ENCODE measurements at places on chromosomes 7 and 10.

DNA sequence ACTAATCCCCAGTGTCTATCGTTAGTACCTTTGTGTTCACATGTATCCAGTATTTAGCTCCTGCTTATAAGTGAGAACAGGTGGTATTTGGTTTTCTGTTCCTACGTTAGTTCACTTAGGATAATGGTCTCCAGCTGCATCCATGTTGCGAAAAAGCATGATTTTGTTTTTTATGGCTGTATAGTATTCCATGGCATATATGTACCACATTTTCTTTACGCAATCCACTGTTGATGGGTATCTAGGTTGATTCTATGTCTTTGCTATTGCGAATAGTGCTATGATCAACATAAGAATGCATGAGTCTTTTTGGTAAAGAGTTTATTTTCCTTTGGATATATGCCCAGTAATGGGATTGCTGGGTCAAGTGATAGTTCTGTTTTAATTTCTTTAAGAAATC lies 59.1 kb downstream of the CH25H start:
- no peak for DNase-seq

DNA sequence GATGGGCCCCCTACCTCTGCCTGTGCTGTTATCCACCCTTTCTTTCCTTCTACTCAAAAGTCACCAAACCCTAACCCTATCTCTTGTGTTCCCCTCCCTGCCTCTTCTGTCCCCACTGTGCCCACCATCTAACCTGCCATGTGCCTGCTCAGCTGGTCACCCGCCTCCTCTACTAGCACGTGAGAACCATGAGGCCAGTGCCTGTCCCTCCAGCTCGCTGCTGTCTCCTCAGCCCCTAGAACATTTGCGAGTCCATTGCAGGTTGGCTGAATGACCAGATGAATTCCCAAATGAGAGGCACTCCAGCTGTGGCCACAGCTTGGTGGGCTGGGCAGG lies 129.0 kb downstream of the ARHGAP22 start:
- no peak for DNase-seq

DNA sequence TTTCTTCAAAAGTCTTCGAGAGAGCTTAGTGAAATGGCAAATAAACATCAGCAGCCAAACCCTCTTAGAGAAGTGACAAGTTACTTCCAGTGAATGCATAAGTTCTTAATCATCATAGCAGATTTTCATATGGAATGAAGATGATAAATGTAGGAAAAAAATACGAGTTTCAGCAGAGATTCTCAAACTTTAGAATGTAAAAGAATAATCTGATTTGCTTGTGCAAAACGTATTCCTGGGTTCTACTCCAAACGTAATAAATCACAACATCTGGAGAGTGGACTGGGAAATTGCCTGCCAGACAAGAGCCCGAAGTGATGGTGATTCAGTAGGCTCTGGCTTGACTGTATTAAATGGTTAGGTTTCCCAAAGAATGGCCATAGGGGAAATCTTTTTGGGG lies 62.2 kb downstream of the AKR1E2 start:
- no peak for DNase-seq

DNA sequence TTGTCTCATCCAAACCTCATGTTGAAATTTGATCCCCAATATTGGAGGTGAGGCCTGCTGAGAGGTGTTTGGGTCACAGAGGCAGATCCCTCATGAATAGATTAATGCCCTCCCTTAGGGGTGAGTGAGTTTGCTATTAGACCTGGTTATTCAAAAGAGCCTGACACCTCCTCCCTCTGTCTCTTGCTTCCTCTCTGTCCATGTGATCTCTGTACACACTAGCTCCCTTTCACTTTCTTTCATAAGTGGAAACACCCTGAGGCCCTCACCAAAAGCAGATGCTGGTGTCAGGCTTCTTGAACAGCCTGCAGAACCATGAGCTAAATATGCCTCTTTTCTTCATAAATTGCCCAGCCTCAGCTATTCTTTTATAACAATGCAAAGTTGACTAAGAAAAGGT lies 447.1 kb downstream of the MDFIC start:
- no peak for DNase-seq

DNA sequence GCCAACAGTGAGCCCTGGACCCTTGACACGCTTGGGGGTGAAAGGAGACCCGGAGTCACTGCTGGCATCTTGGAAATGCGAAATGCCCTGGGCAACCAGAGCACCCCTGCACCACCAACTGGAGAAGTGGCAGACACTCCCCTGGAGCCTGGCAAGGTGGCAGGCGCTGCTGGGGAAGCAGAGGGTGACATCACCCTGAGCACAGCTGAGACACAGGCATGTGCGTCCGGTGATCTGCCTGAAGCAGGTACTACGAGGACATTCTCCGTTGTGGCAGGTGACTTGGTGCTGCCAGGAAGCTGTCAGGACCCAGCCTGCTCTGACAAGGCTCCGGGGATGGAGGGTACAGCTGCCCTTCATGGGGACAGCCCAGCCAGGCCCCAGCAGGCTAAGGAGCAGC lies 98.5 kb downstream of the TACC2 start:
- DNase-seq, result no peak

GRCh38 chr10:86674912-86675311 lies 6.6 kb downstream of the LDB3 start:
- no peak for DNase-seq

- no peak for DNase-seq
Measured at GRCh38 chr7:22806752-22807151, 15.9 kb downstream of the TOMM7 start.

DNA sequence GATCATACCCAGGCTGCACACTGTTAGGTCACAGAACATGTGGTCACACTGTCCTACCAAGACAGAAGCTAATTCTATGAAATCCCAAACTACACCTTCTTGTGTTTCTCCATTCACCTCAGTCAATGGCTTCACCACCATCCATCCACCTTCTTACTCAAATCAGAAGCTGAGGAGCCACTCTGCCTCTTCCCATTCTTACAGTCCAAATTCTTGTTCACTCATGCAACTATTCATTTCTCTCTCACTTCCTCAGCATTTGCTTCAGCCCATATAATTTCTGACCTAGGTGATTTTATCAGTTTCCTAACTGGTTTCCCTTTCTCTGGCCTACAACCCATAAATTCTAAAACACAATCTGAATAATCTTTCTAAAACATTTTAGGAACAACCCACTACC lies 229.2 kb downstream of the LRRN3 start:
- DNase-seq, result no peak

DNA sequence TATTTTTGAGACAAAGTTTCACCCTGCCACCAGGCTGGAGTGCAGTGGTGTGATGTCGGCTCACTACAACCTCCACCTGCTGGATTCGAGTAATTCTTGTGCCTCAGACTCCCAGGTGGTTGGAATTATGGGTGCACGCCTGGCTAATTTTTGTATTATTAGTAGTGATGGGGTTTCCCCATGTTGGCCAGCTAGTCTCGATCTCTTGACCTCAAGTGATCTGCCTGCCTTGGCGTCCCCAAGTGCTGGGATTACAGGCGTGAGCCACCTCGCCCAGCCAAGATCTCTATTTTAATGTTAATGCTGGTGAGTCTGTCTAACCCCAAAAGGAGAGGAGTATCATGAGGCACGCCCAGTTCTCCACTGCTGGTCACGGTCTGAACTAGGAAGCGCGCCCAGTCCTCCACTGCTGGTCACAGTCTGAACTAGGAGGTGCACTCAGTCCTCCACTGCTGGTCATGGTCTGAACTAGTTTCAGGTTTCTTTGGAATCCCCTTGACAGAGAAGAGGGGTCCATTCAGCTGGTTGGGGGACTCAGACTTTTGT lies 5.6 kb upstream of the LRRC27 start:
- no peak for DNase-seq

DNA sequence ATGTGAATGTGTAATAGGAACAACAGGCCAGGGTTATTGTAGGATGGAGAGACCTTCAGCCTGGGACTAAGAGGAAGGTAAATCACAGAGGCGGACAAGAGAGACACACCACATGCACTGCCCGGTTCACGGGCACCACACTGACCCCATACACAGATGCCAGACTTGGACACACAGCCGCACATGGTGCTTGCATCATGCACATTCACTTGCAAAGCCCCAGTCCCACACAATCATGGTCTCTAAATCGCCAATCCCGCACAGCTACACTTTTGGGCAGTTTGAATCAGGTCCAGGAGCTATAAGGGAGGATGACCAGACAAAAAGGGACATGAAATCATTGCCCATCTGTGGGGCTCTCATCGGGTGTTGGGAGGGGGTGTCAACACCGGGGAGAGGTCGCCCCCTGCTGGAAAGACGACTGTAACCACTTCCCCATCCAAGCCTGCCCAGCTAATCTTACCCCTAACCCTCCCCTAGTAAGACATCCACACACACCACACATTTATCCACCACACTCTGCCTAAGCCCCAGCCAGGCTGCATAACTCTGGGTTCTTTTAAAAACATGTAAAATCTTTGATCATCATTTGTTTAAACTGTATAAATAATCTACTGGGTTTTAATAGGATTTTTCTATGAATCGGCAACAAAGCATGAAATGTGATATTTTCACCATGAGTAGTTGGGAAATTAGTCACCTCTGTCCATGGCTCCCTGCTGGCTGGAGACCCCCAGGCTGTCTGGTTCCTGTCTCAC lies 40.5 kb upstream of the SLF2 start:
- DNase-seq, result peak; percentile 66

GRCh38 chr10:95445223-95445836 lies 115.8 kb downstream of the SORBS1 start:
- DNase-seq, result no peak

- DNase-seq, result no peak
Measured at GRCh38 chr10:17195083-17195482, 6.4 kb downstream of the TRDMT1 start.

GRCh38 chr10:58570307-58570723 lies 57.6 kb downstream of the BICC1 start:
- no peak for DNase-seq

GRCh38 chr7:49718760-49719159 lies 54.7 kb upstream of the VWC2 start:
- no peak for DNase-seq

GRCh38 chr7:2622869-2623697 lies 8.7 kb upstream of the TTYH3 start:
- no peak for DNase-seq

GRCh38 chr7:55558962-55559920 lies 13.1 kb downstream of the VOPP1 start:
- DNase-seq, result no peak

- no peak for DNase-seq
Measured at GRCh38 chr10:71771204-71771603, 2.1 kb downstream of the VSIR start.

DNA sequence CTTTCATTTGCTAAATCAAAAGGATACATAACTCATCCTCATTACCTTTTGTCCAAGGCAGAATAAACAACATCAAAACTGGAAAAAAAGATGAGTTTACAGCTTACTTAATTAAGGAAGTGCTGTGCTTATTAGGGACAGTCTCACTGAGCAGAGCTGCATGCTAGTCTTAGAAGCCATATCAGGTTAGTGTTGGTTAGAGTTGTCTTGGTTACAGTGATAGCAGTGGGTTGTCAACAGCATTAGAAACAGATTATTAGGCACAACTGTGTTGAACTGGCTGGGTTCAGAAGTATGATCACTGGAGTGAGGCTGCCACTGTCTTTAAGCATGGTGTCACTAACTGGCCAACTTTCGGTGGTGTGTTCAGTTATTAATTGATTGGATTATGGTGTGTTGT lies 503.9 kb upstream of the IGFBP3 start:
- DNase-seq, result no peak

GRCh38 chr7:121797657-121798452 lies 75.1 kb upstream of the PTPRZ1 start:
- no peak for DNase-seq

DNA sequence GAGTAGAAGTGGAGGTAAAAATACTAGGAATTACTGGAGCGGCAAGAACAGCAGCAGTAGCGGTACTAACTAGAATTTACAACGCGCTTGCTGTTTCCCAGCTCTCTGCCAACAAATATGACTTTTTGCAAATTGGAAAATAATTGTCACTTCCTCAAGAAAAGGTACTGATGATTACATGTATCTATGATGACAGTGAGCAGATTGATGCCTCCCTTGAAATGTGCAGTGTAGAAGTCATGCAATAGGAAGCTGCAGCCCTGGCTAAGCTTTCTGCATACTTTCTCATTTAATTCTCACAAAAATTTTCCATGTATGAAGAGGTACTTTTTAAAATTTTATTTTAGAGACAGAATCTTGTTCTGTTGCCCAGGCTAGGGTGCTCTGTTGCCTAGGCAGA lies 49.9 kb downstream of the ANK3 start:
- no peak for DNase-seq

DNA sequence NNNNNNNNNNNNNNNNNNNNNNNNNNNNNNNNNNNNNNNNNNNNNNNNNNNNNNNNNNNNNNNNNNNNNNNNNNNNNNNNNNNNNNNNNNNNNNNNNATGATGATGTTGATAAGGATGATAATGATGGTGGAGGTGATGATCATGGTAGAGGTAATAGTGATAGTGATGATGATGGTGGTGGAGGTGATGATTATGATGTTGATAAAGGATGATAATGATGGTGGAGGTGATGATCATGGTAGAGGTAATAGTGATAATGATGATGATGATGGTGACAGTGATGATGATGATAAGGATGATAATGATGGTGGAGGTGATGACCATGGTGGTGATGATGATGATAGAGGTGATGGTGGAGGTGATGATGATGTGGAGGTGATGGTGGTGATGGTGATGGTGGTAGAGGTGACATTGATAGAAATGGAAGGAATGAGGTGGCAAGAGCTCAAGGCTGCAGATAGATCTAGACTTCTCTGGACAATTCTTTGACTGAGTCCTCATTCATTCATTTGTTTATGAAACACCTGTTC lies 47.8 kb downstream of the FAM20C start:
- no peak for DNase-seq

- DNase-seq, result no peak
Measured at GRCh38 chr7:31028417-31028992, 23.6 kb upstream of the ADCYAP1R1 start.

DNA sequence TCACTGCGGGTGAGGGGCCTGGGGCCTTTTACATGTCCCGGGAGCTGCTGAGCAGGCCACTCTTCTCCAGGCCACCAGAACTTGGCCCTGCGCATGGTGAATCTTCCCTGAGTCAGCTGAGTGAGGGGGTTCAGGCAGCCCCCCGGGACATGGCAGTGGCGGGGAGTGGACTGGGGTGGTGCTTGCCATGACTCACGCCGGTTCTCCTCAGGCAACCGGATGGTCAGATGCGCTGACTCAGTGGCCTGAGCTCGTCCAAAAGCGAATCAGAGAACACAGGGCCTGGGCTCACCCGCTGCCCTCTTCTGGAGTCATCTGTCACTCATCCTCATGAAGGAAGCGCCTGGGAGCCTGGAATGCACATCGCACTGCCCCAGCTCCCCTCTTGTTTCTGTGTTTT lies 33.5 kb downstream of the HTRA1 start:
- no peak for DNase-seq

Measured in stimulated activated CD4-positive, alpha-beta T cell treated with anti-CD3 and anti-CD28 coated beads, Interleukin-12 subunit alpha, Interleukin-12 subunit beta, amount 100 ng/mL, for 48 hours (primary cell).